WTC11 (cell line): ENCODE measurements at places on chromosomes 3 and 15. TPM values are rescaled to one million over a fixed set of nuclear protein-coding genes. Genes with fewer than 3 reads are reported as not detected.

DNA sequence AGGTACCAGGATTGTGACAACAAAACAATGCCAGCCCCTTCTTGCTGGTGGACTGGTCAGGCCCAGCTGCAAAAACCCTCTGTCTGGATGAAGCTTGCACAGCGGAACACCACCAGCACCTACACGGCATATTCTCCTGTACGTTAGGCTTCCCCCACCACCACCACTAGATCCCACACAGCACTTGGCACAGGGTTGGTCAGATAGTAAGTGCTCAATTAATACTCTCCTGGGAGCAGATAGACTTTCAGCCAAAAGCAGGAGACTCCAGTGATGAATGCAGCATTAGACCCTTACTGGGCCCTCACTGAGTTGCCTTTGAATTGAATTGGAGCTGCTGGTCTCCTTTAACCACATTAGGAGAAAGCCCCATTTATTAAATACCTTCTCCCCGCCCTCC, 97.9 kb downstream of the CPN2 start:
- no peak for DNase-seq

GRCh38 chr3:184471439-184471838, 90.1 kb upstream of the EPHB3 start:
- no peak for DNase-seq

DNA sequence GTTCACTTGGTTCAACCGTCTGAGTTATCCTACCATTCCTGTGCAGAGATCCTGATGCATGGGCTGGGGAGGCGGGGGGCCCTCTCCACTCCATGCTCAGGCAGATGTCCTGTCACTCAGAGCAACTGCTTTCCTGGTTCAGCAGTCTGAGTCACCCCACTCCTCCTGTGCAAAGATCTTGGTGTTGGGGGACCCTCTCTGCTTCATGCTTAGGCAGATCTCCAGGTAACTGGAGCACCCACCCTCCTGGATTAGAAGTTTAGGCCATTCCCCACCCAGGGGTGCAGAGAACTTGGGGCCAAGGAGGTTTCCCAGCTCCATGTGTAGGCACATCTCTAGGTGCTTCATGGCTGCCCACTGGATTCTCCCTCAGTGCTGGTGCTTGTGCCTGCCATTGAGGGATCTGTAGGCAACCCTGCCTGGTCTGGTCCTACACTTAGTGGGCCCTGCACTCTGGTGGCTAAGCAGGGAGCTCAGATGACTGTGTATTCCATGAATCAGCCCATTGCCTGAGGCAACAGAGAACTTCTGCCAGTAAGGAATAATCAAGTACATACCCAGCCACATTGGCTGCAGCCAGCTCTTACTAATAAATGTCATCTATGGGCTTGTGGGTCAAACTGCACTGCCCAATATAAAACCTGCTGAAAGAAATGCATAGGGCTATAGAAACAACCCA, 465.4 kb upstream of the THBS1 start:
- no peak for DNase-seq

DNA sequence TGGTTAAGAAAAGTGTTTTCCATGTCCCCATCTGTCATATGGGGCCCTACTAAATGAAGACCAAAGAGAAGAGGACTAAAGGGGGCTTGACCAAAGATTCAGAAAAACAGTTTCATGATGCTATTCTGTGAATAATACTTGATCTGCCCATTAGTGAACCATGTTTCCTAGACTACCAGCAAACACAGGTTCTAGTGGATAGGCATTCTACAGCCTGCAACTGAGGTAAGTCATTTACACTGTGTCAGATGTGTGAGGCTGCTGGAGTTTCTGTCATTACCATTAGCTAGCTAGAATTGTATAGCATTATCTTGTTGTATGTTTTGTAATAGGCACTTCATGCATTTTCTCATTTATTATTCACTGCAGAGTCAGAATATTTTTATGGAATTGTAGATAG, 6.6 kb downstream of the GPR171 start:
- no peak for DNase-seq

EXD1 gene
- 0.26 to 0.44 TPM (median 0.37 TPM) in 3 replicates for total RNA-seq
